ENCODE measurements at places on chromosomes 11 and 22.

DNA sequence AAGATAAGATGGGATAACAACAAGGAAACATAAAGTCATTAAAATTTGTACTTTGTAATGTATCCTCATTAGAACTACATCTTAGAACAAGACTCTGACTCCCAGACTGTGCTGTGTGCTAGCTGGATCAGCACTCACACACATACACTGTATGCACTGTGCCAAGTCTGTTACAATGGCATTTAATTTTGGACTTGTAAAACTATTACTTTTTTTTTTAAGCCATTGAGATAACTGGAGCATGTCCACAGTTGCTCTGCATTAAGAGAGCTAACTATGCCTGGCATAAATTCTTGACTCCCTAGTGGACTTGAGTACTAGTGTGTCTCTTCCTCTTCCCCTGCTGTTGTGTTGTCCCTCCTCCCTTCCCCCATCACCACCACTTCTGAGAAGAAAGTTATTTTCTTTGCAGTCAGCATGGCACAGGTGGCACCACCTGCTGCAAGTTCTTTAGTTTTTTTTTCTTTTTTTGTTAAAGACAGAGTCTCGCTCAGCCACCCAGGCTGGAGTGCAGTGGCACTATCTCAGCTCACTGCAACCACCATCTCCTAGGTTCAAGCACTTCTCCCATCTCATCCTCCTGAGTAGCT lies 268.6 kb downstream of the TMEM135 start:
- no peak for DNase-seq

DNA sequence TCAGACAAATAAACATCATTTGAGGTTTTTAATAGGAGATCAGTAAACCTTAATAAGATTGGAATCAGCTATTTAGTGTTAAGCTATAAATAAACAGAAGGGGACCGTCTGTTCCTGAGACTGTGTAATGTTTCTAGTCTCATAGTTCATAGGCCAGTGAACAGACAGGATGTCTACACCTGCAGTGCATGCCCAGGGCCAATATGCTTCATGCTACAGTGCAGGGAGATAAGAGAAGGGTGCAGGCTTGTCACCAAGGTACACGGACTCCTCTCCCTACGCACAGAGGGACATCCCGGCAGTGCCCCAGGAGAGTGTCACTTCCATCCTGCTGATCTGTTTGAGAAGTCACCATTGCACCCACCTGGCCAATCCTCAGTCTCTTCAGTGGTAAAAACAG lies 148.6 kb downstream of the OPCML start:
- no peak for DNase-seq

DNA sequence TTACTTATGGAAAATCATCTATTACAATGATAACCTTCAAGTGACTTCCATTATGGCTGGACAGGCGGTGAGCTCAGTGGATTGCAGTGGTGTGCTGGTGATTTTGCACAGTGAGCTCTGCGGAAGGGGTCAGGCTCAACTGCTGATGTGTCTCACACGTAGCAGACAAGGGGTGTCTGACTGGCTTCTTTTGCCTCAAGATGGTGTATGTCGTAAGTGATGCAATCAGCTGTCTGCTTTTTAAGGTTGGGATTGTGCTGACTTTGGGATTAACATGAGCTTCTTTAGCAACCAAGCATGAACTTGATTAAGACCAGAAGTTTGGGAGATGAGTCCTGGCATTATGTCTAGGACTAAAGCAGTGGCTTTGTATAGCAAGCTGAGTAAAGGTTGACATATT lies 49.5 kb downstream of the POLD3 start:
- no peak for DNase-seq

DNA sequence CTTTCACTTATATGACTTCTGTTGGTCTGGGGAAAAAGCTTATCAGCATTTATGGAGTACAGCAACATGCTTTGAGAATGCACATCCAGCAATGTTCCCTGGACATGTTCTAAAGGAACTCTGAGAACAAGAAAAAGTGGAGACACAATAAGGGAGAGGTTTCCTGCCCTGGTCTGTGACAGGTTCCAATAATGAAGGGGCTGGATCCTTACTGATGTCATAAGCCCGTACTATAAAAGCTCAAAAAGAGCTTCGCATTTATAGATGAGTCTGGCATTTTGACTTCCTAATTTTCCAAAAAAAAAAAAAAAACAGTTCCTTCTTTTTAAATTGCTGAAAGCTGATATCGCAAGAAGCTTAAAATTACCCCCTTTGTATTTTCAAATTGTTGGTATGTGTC lies 129.1 kb downstream of the MPPED2 start:
- no peak for DNase-seq

GRCh38 chr11:80136991-80137390 lies 696.2 kb upstream of the TENM4 start:
- DNase-seq: no peak
